ENCODE measurements at places on chromosomes 6 and 20.

DNA sequence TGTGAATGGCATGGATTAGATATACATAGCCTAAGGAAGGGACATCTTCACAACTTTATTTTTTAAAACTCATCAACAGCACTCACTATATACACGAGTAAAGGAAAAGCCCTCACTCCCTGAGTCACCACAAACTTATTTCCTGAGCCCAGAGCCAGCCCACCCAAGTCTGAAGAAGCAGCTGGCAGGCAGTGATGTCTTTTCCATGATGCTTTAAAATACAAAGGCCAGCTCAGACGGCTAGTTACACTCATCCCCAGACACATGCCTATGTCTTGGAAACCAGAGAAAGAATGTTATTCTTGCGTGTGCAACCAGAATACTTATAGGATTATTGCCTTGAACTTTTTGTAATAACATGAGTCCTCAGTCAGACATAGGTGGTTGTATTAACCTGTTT lies 114.4 kb downstream of the ADGRG6 start:
- no peak for DNase-seq

DNA sequence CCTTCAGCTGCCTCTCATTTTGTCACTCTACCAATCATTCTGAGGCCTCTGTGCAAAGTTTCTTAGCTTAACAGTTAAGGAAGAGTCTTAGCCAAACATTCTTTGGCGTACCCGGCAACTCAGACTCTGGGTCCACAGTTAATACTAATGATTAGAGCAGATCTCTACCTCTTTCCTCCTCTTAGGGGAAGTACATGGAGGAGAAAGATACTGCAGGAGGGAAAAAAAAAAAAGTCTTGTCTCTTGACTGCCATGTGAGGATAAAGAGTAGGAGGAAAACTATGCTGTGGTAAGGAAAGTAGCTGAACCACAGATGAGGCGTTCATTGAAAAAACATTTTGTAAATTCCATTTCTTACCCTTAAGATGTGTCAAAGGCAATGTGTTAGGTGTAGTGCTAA lies 44.0 kb upstream of the MARCKS start:
- DNase-seq = no peak

GRCh38 chr20:35743693-35744491 lies 1.8 kb upstream of the RBM39 start:
- DNase-seq = no peak

- no peak for DNase-seq
These were observed 38.4 kb downstream of the TMEM242 start for GRCh38 chr6:157284738-157285421.

- no peak for DNase-seq
These were observed 2.2 kb downstream of the MDFI start for GRCh38 chr6:41640426-41640825.

- DNase-seq = no peak
These were observed 39.5 kb downstream of the C20orf203 start for GRCh38 chr20:32634041-32634805.

DNA sequence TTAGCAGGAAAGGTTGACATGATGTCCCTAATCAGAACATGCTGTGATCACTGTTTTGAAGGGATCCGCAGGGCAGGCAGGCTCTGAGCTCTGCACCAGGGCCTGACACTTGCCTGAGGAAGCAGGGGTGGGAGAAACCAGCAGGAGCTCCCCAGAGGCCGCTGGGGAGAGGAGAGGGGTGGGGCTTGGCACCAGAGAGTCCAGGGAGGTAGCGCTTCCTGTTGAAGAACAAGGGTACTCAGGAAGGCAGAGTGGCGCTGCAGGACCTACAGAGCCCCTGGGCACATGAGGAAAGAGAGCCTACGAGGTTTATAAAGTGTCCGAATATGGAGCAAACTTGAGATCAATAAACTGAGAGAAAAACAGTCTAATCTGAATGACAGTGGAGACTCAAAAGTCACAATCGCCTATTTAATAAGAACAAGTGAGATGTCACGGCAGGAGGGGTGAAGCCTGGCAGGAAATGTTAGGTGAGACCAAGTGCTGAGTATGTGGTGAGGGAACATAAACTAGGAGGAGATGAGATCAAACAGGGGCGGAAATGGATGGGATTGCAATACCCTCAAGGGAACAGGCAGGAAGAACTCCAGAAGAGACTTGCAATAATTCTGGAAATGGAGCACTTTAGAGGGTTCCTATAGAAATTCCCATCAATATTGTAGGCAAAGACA lies 5.8 kb upstream of the TBXT start:
- no peak for DNase-seq

GRCh38 chr20:47097691-47098622 lies 203.3 kb downstream of the EYA2 start:
- DNase-seq = no peak

DNA sequence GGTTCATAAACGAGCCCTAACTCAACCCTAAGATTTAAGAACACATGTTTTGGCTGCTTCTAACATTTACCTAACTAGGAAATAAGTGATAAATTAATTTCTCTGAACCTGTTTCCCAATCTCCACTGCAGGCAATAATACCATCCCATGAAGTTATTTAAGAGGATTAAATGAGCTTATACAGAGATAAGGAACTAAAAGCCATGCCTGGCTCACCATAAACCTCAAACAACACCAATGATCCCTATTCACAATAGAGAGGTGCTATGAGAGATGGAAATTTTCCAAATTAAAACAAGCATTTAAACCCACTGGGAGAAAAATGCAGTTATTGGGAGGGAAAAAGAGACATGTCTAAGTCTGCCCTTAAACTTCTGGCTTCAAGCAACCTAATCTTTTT lies 33.9 kb upstream of the KLHL31 start:
- DNase-seq = no peak

DNA sequence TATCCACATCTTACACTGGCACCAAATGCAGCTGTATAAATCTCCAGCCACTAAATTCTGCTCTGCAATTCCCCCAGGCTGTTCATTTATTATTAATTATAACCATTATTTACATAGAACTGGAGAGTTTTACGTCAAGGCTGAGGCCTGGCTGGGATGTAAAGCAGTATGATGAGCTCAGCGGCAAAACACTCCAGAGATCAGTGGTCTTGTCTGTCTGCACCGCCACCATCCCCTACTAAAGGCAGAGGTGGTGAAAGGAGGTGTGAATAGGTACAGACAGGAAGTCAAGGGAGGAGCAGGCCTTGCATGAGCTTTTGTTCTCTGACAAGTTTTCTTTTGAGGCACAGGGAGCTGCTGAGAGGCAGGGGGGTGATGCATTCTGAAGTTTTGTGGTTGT lies 159.9 kb upstream of the PCSK2 start:
- DNase-seq = no peak

Data from central memory CD8-positive, alpha-beta T cell (primary cell).